ENCODE measurements at places on chromosomes 12 and 14. TPM values are rescaled to one million over a fixed set of nuclear protein-coding genes. Genes with fewer than 3 reads are reported as not detected.

DNA sequence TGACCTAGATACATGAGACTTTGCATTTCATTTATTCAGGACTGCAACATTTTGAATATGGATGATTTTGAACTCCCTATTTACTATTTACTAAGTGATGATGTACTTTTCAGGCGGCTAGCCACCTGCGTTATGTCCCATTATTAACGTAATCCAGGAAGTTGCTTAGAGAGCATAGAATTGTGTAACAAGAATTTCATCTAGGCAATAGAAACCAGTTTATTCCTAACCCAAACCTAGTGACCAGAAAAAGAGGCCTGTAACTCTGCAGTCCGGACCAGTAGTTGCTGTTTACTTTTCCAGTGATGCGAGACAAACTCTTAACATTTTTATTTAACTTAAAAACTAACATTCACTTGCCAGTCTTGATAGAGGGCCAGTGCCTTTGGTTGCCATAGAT is 12.3 kb downstream of the NUDT4 start:
- no peak for DNase-seq

DNA sequence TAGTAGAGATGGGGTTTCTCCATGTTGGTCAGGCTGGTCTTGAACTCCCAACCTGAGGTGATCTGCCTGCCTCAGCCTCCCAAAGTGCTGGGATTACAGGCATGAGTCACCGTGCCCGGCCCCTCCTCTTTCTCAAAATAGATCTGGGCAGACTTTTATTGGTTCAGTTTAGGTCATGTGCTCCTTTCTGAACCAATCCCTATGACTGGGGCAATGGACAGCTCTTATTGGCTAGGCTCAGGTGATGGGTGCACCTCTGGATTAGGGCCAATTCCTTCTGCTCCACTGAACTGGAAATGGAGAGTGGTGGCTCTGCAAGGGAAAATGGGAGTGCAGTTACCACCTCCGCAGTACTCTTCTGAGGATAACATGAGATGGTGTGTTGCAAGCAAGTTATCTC is 6.2 kb upstream of the ATP6V0A2 start:
- DNase-seq, result no peak

CLEC1B gene
- not detected for total RNA-seq

NEMP1 gene
- 12.5 TPM for total RNA-seq
